Epithelial cell of esophagus (primary cell): ENCODE measurements at places on chromosomes 16 and 17.

DNA sequence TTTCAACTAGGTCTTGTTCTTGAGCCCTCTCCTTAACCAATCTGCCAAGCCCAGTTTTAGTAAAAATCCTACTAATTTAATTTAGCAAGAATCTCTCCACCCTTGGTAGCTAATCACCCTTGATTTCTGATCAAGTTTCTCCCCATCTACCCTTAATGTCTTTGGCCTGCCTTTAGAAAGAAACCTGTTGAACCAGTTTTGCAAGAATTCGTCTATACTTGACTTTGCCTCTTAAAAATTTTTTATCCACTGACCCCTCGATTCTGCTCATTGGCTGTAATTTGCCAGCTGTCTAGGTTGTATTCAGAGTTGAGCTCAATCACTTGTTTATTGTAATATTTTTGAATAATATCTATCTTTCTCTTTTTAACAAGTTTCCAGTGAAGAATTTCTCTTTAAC, 1138.5 kb downstream of the CDH11 start:
- DNase-seq, result peak; percentile 43

GRCh38 chr16:18039931-18040330, 296.6 kb downstream of the NPIPA8 start:
- DNase-seq, result no peak

- DNase-seq, result peak; percentile 28
These were observed 2.0 kb downstream of the NPTX1 start for GRCh38 chr17:80474231-80474960.

DNA sequence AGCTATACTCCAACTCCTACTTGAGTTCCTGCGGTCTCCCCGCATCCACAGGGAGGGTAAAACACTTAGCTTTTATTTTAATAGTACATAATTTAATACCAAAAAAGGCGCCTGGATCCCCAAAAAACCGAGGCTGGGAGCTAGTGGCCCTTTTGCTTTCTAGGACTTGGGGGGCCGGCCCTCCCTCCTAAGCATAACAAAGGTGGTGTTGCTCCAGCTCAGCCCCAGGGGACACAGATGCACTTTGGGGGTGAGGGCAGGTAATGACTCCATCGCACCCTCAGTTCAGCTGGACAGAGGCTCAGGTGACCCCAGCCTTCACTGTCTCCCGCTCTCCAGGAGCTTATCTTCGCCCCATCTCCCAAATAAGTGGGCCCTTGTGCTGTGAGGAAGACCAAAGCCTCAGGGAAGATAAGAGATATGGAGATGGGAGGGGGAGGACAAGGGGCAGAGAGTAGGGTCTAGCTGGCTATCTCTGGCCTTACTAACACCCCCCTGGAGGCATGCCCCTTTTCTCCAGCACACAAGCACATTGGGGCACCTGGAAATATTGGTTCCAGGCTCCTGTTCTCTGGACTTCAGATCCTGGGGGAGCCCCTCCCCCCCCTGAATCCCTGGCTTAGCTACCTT, 2.8 kb upstream of the NHERF1 start:
- no peak for DNase-seq

DNA sequence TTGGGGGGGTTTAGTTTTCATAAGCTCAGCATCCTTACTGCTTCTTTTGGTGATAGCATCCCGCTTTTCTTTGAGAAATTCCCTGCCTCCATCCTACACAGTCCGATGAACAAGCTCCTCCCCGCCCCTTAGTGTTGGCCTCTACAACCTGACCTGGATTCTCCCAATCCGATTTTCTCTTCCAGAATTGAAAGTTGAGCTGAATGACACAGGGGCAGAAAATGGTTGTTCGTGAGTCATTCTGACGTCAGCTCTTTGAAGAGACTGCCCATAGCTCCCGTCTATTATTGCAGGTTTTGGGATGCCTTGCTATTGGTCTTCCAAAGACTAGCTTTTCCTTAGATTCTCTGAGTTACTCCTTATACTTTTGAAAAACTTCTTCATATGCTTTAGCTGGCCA, 279.7 kb downstream of the SLC39A11 start:
- DNase-seq, result peak; percentile 9

GRCh38 chr17:78113804-78114785, 14.5 kb downstream of the TMC6 start:
- DNase-seq, result no peak

DNA sequence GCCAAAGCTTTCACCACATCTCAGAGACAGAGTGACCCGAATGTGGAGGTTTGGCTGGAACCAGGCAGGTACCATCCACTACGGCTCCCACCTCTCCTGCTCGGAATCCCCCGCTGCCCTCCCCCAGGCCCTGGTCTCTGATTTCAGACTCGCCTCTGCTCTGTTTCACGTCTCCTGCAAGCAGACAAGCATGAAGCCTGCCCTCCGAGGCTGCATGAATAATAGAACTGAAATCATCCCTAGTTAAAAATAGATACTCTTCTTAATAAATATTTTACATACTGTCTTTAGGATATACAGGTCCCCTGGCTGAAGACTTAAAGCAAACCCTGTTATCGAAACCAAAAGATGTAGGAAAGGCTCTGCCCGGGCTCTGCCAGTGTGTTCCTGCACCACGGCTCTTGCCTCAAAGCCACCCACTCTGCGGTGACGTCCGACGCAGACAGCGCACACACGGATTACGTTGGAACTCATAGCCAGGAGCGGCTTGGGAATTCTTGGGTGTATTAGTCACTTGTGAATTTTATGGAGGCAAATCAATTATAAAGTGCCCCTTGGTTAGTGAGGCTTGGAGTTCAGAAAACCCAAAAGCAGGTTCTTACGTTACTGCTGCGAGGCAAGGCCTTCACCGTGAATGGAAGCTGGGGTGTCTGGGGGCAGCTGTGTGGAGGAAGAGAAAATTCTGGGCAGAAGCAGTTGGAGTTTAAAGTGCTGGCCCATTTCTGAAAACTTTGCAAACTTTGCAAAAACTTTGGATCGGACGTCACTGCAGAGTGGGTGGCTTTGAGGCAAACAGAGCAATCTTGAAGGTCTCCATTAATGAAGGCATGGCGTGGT, 25.6 kb upstream of the NPTX1 start:
- DNase-seq, result no peak

- DNase-seq, result peak; percentile 66
These were observed 7.4 kb upstream of the TMEM220 start for GRCh38 chr17:10737168-10737622.

DNA sequence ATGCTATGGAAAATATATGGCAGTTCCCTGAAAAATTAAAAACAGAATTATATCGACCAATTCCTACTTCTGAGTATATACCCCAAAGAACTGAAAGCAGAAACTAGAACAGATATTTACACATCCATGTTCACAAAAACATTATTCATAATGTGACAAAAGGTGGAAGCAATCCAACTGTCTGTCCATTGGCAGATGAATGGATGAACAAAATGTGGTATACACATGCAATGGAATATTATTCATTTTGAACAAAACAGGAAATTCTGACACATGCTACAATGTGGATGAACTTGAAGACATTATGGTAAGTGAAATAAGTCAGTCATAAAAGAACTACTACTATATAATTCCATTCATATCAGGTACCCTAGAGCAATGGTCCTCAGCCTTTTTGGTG, 263.5 kb upstream of the AXIN2 start:
- DNase-seq, result no peak

GRCh38 chr17:39194089-39194984, 3.1 kb downstream of the CACNB1 start:
- no peak for DNase-seq

DNA sequence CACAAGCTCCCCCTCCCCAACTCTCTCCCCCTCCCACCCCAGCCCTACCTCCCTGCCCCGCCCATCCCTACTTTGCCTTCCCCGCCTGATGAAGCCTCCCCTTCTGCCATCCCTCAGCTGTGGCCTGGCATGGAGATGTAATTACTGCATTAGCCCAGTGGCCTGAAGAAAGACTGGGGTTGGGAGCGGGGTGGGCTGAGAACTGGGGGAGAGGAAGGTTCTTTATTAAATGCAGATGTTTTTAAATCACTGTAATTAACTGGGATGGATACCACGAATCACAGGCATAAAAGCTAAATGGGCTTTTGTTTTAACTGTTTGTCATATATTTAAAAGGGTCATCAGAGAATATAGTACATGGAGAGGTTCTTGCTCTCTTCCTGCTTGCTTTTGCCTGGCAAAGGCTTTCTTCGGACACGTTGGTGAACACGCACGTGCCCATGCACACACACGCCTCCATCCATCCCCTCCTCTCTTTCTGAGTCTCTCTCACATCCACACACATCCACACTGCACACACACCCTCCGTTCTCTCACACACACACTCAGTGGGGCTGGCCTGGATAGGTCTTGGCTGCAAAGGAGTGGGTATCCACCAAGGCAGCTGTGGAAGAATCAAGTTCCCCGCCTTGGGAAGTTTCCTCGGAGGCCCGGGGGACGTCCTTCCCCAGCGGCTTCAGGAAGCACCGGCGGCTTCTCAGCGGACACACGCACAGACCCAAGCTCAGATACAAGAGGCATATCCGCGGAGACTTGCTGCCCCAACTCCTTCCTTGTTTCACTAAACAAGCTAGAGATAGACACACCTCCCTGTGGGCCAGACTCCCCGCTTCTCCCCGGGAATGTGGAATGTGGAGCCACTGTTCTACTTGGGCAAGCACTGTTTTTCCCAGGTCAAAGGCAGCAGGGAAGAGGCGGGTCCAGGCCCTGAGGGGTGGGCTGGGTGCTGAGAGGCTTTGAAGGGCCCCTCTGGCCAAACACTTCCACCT, 27.4 kb upstream of the TNRC6C start:
- no peak for DNase-seq

- no peak for DNase-seq
These were observed 151.2 kb downstream of the CCDC182 start for GRCh38 chr17:57593739-57594462.

DNA sequence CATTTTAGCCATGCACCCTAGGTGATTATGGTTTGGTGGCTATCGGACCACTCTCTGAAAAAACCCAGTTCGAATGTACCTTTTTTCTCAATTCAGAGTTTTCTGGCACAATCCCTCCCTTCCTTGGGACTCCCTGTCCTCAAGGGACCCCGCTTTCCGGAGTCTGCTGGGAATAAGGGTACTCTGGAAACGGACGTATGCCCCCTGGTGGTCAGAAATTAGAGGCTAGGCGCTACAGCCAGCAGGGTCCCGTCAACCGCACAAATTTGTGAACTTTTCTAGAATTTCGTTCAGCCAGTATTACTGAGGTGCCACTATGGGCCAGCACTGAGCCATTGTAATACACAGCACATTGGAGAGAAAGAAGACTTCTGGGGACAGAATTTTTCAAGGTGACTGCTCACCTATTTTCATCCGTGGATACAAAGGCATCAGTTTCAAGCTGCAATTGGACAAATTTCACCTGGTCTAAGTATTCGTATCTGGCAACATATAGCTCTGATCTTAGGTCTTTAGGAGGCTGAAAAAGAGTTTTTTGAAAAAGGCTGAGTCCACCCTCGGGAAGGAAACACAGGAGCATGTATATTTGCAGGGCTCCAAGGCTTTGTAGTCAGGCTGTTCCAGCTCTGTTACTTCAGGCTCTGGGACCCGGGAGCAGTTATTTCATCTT, 27.1 kb upstream of the CRYBA1 start:
- peak; percentile 62 for DNase-seq

DNA sequence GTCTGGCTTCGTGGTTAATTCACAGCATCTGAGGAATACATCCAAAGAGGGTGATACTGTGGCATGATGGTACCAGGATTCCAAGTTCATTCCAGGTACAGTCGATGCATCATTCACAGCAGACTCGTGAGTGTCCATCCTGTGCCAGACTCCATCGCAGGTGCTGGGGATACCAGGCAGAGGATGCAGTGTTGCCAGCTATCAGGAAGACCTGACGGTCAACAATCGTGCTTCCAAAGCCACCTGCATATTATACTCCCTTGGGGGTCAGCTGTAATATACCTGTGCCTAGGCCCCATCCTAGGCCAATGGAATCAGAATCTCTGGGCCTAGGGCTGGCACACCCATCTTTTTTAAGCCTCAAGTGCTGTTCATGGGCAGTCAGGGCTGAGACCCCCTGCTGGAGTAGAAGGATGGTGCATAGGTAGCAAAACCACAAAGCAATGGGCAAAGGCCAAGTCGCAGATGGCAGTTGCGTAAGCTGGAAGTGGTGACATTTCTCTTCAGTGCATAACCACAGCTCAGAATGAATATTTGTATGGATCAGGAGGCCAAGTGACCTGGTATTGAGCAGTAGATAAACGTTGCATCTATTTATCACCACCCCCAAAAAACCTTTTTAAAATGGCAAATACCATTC, 42.9 kb upstream of the C16orf78 start:
- DNase-seq, result no peak

GRCh38 chr17:62882878-62883277, 74.8 kb upstream of the MARCHF10 start:
- DNase-seq, result peak; percentile 43

- peak; percentile 87 for DNase-seq
These were observed 53.2 kb downstream of the MSI2 start for GRCh38 chr17:57309479-57309878.

GRCh38 chr17:46151762-46152161, 41.5 kb downstream of the KANSL1 start:
- no peak for DNase-seq

GRCh38 chr16:77085981-77086380, 105.0 kb upstream of the MON1B start:
- DNase-seq, result no peak

- DNase-seq, result no peak
These were observed 37.7 kb downstream of the XYLT1 start for GRCh38 chr16:17432901-17433576.

- DNase-seq, result no peak
These were observed 3.8 kb downstream of the HOXB2 start for GRCh38 chr17:48541036-48541576.

DNA sequence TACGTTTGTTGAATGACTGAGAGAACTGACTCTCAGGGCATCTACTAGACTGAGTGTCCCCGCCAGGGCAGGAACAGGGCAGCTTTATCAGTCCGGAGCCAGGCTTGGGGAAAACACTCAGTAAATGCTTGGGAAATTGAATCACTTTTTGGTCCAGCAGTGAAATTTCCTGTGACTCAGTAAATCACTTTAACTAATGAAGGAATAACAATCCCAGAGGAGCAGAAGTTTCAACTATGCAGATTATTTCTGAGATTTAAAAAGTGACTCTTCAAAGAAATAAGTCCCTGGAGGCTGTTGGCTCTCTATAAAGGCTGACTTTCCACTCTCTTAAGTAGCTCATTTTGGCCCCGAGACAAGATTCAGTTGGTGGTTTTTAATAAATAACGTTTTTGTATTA, 101.8 kb downstream of the FOXL1 start:
- peak; percentile 55 for DNase-seq

DNA sequence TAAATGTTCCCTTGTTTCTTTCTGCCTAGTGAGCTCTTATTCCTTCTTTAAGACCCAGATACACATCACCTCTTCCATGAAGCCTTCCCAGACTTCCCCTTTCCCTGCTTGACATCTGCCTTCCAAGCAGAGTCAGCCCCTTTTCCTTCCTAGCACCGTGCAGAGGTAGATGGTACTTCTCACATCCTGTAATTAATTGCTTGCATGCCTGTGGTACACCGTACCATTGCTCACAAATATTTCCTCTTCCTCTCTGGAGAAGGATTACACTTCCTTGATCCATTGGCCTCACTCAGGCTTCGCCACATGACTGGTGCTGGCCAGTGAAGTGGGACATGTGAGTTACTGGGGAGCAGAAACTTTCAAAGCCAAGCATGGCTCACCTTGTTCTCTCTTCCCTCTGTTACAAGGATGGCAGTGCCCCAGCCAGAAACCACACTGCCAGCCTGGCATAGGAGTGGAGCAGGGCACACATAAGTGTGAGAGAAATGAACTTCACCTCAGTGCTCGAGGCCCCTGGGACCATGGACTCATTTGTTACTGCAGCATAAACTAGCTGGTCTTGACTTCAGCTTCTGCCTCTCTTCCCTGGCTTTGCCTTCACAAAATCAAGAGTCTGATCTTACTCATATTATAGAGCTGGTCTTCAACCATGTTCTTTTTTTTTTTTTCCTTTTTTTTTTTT, 44.0 kb downstream of the SOST start:
- DNase-seq, result peak; percentile 57

- no peak for DNase-seq
These were observed 116.6 kb downstream of the PRKCB start for GRCh38 chr16:23952128-23952970.
